ENCODE measurements at places on chromosomes 4 and X.

DNA sequence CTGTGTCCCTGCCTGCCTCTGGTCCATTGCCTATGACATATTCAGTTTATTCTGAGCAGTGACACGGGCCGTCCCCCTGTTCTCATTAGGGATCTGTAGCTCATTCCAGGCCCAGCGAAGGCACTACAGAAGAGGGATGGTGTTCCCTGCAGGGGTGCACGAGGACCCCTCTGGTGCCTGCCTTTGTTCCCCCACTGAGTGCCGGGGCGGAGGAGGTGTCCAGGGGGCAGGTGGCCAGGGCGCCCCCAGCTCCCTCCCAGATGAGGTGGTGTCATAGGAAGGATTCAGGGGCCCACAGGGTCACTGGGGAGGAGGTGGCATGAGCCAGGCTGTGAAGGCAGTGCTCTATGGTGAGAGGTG, 61.0 kb downstream of the SORCS2 start:
- no peak for DNase-seq

GRCh38 chr4:2393353-2394270, 24.8 kb downstream of the ZFYVE28 start:
- DNase-seq = no peak

- no peak for DNase-seq
Observed at GRCh38 chr4:171601091-171601490, 212.1 kb upstream of the GALNTL6 start.

DNA sequence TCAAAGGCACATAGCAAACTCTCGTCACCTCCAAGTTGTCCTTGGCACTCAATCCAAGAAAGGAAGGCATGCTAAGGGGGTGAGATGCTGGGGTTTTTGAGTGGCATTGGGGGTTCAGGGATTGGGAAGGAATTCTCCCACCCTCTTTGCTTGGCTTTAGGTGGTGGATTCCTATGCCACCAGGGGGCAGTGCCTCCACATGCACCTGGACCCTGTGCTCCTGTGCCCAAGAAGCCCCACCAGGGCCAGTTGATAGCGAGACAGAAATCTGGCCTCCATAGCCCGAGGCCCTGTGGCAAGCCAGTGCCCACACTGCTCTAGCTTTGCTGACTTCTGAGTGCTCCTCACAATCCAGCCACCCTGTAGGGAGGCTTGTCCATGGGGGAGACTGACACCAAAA, 2.0 kb upstream of the FATE1 start:
- DNase-seq = no peak

- no peak for DNase-seq
Observed at GRCh38 chr4:28508636-28509035, 1648.0 kb downstream of the STIM2 start.

DNA sequence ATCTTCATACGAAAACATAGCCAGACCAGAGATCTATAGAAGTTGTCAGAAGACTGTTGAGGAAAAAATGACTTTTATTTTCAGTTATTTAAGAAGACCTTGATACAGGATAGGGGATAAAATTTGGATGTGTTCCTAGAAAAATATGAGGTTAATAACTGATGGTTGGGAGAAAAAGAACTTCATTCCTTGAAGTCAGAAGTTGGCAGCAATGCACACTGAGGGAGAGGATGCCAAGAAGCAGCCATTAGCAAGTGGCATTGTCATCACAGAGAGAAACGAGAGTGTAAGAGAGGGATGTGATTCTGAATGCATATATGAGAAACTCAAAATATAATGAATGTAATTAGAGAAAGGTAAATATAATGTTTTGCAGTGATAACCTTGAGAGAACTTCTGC, 382.1 kb upstream of the EPHA5 start:
- DNase-seq = no peak

All from stimulated activated CD4-positive, alpha-beta T cell treated with anti-CD3 and anti-CD28 coated beads, Interleukin-12 subunit alpha, Interleukin-12 subunit beta, amount 100 ng/mL, for 4 hours (primary cell).